ENCODE measurements at places on chromosomes 2 and 18.

DNA sequence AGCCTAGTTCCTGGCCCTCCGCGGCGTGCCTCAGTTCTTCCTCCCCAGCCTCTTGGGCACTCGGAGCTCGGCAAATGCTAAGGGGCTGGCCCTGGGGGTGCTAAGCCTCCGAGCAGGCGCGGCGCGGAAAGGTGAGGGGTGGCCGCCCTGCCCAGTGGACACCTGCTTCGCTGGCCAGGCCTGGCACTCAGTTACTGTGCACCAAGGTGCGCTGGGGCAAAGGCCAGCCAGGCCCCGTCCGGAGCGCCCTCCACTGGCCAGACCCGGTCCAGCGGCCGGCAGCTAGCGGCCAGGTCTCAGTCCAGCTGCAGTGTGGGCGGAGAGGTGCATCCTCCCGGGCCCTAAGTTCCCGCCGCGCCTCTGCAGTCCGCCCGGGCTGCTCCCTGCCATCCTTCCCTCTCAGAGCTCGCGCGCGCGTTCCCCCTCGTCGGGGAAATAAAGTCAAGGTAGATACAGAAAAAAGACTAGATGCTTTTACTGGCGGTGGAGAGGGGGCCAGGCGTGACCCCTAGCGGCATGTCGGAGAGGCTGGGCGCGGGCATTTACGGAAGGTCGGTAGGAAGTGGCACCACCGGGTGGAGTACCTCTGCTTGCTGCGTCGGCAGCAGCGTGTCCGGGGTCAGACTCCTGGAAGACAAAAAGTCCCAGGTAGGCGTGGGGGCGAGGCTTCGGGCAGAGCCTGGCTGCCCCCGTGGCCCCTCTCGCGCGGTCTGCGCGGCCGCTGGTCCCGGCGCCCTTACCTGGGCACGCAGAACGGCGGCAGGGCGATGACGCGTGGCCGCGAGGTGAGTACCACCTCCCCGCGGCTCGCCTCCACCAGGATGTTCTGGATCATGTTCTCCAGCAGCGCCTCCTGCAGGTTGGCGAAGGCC is 9.4 kb upstream of the CRYBA2 start:
- peak; percentile 95 for DNase-seq

- DNase-seq = no peak
Observed at GRCh38 chr2:128457006-128457604, 138.4 kb upstream of the HS6ST1 start.

- DNase-seq = no peak
Observed at GRCh38 chr2:230042195-230042594, 26.5 kb downstream of the SLC16A14 start.

DNA sequence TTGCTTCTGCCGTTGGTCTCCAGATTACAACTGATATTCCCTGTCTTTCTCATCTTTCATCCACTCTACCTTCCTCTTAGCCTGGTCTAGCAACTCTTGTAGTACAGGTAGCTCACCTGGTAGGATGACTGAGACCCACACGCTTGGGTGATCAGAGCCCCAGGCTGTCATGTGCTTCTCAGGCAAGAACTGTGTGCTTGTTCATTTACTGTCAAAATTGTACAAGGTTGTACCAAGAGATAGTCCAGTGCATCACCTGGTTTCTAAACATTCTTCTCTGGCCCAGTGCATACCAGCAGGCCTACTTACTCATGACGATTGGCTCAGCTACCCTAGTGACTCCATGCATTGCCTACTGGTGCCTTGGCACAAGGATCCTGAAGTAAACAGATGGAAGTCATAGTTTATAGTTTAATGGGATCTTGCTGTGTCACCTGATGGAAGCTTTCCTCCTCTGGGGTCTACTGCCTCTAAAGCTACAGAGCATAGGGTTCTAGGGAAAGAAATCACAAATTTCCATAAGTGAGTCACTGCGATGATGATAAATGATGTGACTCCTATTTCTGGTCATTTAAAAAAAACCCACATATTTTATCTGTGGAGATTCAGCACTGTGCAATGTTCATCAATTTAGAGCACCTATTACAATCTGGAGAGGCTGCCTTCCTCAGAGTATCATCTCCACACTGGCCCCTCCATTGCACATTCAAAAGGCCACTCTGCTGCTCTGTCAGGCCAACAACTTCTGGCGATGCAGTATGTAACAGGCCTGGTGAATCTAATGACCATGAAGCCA is 481.8 kb upstream of the MEIS1 start:
- DNase-seq = no peak
